ENCODE measurements at places on chromosomes 12 and 14.

GRCh38 chr12:103556890-103557627 lies 30.0 kb upstream of the STAB2 start:
- DNase-seq = no peak

GRCh38 chr12:62748941-62749468 lies 185.9 kb downstream of the PPM1H start:
- DNase-seq = no peak

DNA sequence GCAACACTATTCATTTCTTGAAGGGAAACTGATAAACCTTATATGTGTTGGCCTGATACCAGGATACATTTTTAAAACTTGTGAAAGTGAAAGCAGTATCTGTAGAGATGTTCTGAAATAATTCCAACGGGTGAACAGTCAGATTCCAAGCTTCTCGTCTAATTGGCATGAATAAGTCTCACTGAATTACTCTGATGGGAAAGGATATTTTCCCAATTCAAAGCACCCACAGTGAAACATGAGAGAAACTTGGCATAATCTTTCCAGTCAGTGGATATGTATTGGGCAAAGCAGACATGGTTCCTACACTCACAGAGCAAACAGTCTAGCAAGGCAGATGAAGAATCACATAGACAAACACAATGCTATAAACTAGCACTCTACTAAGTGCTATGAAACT lies 413.1 kb downstream of the MED13L start:
- no peak for DNase-seq

DNA sequence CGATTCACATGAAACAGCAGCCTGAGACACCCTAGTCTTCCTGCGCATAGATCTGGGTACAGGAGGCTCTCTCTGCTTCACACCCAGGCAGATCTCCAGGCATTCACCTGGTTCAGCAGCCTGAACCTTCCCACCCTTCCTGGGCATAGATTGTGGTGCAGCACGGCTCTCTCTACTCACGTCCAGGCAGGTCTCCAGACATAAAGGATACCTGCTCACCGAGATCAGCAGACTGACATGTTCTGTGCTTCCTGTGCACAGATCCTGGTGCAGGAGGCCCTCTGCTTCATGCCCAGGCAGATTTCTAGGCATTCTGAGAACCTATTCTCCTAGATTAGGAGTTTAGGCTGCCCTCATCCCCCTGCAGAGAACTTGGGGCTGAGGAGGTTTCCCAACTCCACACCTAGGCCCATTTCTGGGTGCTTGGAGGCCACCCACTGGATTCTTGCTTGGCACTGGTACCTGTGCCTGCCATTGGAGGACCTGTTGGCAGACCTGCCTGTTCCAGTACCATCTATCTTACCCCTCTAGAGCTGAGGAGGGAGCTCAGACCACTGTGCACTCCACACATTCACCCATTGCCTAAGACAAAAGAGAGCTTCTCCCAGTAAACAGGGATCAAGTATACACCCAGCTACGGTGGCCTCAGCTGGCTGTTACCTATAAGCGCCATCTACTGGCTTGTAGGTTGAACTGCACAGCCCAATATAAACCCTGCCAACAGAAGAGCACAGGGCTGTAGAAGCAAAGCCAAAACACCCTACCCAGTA lies 28.0 kb upstream of the GARIN6 start:
- no peak for DNase-seq

- no peak for DNase-seq
Observed at GRCh38 chr12:68932128-68932960, 627 bp downstream of the CPM start.

DNA sequence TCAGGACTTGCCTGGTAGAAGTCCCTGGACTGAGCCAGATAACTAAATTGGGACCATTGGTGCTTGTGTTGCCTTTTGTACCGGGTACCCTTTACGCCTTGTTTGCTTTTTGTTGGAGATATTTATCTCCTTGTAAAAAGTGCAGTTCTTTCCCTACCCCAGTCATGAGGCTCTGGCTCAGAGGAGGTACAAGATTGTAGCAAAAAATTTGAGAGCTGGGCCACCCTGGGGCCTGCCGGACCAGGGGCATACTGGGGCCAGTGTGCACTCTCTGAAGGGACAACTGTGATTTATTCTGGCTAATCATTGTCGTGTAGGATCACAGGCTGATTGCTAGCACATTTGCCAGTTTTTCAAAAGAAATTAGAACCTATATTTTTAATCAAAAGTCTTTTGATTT lies 13.2 kb downstream of the TPCN1 start:
- DNase-seq = no peak

- no peak for DNase-seq
Observed at GRCh38 chr12:44225149-44225510, 389.2 kb downstream of the TMEM117 start.

GRCh38 chr12:25840678-25841465 lies 117.6 kb upstream of the RASSF8 start:
- no peak for DNase-seq

GRCh38 chr12:111404362-111405148 lies 1.2 kb upstream of the SH2B3 start:
- DNase-seq = peak; percentile 86

GRCh38 chr14:54840336-54840735 lies 62.3 kb downstream of the GCH1 start:
- no peak for DNase-seq

- peak; percentile 94 for DNase-seq
Observed at GRCh38 chr12:82686168-82687020, at the start of gene TMTC2. TSS of gene TMTC2 (plus strand) at chr12:82686906.

DNA sequence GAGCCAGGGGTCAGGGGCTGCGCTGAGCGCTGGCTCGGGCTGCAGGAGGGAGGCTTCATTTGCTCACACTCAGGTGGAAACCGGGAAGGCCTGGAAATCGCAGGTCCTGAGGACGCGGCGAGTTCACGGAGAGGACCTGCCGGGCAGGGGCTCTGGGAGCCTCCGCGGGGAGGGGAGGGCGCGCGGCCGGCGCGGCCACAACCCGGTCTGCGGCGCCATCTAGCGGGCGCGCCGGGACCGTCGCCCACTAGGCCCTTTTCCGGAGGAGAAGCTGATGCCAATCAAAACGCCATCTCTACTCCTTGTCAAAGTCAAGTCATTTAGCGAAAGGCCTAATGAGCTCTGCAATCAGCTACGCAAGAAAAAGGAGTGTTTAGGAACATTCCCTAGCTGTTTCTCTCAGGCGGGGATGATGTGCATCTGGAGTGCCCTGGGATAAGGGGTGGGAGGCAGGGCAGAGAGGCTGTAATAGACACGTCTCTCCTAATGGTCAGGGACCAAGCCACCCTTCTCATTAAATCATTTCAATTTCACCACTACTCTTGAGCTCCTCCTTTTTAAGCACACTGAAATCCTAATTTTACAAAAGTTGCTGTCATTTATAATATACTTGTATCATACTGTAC lies 885.8 kb upstream of the TMEM132C start:
- DNase-seq = peak; percentile 65

GRCh38 chr14:35205737-35206136 lies 83.4 kb downstream of the PRORP start:
- no peak for DNase-seq

DNA sequence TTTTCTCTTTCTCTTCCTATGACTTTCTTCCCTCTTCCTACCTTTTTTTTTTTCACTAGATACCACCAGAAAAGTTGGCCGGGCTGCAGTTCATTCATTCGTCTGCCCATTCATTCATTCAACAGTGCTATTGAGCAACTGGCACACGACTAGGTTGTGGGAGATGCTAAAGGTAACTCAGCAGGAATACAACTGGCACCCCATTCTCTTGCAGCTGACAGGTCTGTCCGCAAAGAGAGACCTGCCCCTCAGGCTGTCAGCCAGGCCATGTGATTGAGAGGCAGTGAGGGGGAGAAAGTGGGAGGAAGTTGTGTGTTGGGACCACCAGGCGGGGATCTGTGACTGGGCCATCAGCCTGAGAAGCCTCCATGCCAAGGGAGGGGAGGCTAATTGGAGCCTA lies 105.2 kb downstream of the TSPAN9 start:
- DNase-seq = no peak

- DNase-seq = no peak
Observed at GRCh38 chr12:34595749-34596733, 573.7 kb downstream of the ALG10 start.

- DNase-seq = no peak
Observed at GRCh38 chr12:53973236-53974042, 513 bp downstream of the HOXC11 start.

- no peak for DNase-seq
Observed at GRCh38 chr12:124000111-124000510, 27.1 kb downstream of the ZNF664 start.

DNA sequence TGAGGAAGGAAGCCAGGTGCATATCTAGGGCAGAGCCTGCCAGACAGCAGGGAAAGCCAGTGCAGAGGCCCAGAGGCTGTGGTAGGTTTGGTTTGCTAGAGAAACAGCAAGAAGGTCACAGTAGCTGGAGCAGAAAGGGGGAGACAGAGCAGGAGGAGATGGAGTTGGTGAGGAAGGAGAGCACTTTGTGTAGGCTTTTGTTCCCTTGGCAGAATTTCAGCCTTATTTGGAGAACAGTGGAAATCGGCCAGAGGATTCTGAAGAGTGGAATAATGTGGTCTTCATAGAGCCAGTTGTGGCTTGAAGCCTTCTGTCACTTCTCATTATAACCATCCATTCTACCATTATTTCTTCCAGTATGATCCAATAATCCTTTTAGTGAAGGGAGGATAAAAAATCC lies 212.9 kb upstream of the FAR2 start:
- DNase-seq = no peak

- DNase-seq = no peak
Observed at GRCh38 chr12:108612788-108613282, 15.0 kb upstream of the TMEM119 start.

DNA sequence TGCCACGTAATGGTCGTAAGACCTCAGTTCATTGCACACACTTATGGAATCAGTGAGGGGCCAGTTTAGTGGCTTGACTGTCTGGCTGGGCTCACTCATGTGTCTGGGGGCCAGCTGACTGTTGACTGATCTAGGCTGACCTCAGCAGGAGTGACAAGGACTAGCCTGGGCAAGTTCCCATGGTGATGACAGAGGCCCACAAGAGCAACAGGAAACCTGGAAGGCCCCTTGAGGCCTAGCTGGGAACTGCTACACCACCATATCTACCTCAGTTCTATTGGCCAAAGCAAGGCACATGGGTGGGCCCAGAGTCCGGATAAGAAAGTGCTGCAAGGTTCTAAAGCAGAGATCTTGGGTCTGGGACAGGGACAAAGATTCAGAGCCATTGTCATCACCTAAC lies 21.3 kb upstream of the RFLNA start:
- peak; percentile 37 for DNase-seq

- DNase-seq = peak; percentile 49
Observed at GRCh38 chr12:27142101-27142721, 59.8 kb upstream of the C12orf71 start.

DNA sequence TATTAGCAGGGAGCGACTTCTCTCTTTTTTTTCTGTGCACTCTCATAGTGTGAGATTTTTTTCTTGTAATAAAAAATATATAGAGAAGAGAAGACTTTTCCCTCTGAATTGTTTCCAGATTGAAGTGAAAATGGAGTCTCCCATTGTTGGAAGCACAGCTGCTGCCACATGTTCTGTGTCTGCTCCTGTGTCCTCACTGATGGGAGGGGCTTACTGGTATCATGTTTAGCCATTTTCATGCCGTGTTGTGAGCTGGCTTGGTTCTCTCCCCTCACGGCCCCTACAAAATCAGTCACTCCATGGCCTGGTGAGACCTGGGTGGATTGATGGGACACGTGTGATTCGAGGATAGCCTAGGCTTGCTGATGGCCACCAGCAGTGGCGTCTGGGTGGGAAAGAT lies 379.7 kb upstream of the DDHD1 start:
- DNase-seq = no peak

GRCh38 chr12:89756585-89757398 lies 48.2 kb upstream of the ATP2B1 start:
- DNase-seq = no peak

DNA sequence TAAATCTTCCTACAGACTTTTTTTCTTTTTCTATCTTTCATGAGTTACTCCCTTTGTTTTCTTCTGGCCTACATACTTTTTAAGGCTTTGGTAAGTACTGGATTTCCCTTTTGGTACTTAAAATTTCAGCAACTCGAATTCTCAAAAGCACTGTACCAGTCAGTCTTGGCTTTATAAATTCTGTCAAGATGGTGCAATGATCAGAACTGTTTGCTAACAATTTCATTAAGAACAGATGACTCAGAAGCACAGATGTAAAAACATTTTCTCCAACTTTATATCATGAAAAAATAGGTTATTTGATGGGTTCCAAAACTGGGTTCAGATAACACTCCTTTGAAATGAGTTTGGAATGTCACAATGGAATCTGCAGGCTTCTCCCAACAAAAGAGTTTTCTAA lies 1961.8 kb upstream of the FLRT2 start:
- no peak for DNase-seq

GRCh38 chr12:132478433-132478803 lies 11.5 kb upstream of the FBRSL1 start:
- DNase-seq = no peak

Data from stimulated activated CD8-positive, alpha-beta memory T cell treated with anti-CD3 and anti-CD28 coated beads, Interleukin-4, amount 100 ng/mL, for 48 hours (primary cell).